ENCODE measurements at places on chromosomes 3 and 15. TPM values are rescaled to one million over a fixed set of nuclear protein-coding genes. Genes with fewer than 3 reads are reported as not detected.
A peak's percentile ranks its signal among the peaks of the same experiment; 100 is the strongest.

- DNase-seq = no peak
These were observed 469 bp downstream of the MAP6D1 start for GRCh38 chr3:183824761-183825455.

- DNase-seq = no peak
These were observed 40.8 kb upstream of the CD47 start for GRCh38 chr3:108131475-108132134.

DNA sequence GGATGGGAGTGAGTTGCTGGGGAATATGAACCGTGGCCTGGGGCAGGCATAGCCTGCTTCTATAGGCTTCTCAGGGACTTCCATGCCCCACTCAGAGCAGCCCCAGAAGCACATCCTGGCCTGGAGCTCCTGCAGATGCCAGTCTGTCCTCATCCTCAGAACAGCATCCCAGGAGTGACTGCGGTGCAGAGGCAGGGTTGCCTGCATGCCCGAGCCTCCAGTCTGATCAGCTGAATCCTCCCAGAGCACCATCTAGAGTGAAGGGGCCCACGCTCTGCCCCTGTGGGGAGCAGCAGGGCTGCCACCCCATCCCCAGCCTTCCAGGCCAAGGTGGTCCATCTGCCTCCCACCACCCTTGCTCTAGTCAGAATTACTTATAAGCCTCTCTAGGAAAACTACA, 44.7 kb upstream of the APEH start:
- no peak for DNase-seq

GRCh38 chr15:56074481-56075265, 81.3 kb upstream of the NEDD4 start:
- DNase-seq = no peak

- no peak for DNase-seq
These were observed 72.8 kb upstream of the FAN1 start for GRCh38 chr15:30830961-30831360.

DNA sequence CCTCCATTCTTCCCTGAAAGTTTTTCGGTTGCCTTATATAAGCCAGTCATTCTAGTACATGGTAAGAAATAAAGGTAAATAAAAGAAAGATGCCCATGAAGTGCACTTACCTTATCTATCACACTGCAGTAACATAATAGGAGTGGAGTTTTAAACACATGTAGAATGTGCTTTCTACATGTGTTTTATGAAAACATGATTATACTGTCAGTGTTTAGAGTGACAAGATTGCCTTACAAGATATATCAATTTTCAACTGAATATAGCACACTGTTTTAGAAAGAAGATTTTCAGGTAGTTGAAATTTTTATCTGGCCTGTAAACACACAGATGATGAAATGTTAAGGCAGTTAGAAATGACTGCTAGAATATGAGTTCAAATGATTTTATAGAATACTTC, 219.6 kb downstream of the EPHA3 start:
- DNase-seq = no peak

DNA sequence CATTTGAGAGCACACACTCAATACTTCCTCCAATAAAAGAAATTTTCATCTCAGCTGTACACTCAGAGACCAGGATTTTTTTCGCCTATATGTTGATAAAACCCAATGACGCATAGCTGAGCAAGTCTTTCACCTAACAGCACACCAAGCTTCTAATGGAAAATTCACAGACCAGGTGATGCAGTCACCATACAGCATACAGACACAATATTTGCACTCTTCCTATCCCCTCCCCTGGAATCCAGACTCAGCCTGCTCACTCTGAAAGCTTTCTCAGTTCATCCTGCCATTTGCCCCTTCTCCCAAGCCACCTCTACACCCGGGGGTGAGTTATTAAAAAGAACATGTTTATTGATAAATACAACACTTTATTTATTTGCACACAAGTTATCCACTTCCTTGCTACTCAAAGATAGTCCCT, 1.7 kb downstream of the TBC1D5 start:
- DNase-seq = no peak

DNA sequence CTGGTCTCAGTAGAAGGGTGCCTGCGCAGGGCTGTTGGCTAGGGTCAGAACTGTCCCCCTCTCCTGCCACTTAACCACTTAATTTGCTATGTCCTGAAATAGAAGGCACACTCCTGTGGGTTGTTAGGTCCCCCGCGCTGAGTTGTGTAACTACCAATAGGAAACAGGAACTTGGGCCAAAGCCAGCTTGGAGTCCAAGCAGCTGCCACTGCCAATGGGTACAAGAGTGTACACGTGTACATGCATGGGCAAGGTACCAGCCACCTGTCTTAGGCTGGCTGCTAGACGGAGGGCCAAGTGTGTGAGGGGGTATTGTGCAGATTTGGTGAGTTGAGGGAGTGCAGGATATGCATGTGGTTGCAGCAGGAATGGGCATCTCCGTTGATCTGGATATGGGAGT, 29.7 kb upstream of the POLG start:
- no peak for DNase-seq

GRCh38 chr3:149618151-149619123, 39.4 kb downstream of the WWTR1 start:
- peak; percentile 61 for DNase-seq

- no peak for DNase-seq
These were observed 41.8 kb downstream of the ANP32A start for GRCh38 chr15:68778876-68779275.

GRCh38 chr15:59221511-59222505, 15.2 kb downstream of the LDHAL6B start:
- no peak for DNase-seq

Gene RETNLB
- total RNA-seq = not detected

Gene LHFPL4
- total RNA-seq = not detected

Gene GOLGA6D
- total RNA-seq = not detected

Gene ZKSCAN7
- total RNA-seq = 1.4 TPM
